Amniotic stem cell (primary cell): ENCODE measurements at places on chromosomes 12 and 14.

- DNase-seq, result no peak
These were observed 13.9 kb downstream of the RTL1 start for GRCh38 chr14:100889641-100890040.

DNA sequence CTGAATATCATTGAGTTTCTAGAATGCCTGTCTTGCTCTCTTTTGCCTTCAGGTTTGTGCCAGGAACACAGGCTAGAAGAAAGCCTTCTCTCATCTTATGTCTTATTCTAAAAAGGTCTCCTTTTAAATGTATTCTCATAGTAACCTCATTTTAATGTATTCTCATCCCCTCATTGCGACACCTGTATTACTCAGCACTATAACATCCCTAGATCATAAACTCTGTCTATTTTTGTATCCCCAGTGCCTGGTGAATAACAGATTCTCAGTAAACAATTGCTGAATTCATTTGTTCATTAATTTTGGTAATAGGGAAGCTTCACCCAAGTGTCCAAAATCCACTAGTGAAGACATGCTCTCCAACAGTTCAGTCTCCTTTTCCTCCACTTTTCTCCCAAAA is 8.8 kb upstream of the LRRK2 start:
- DNase-seq, result no peak

DNA sequence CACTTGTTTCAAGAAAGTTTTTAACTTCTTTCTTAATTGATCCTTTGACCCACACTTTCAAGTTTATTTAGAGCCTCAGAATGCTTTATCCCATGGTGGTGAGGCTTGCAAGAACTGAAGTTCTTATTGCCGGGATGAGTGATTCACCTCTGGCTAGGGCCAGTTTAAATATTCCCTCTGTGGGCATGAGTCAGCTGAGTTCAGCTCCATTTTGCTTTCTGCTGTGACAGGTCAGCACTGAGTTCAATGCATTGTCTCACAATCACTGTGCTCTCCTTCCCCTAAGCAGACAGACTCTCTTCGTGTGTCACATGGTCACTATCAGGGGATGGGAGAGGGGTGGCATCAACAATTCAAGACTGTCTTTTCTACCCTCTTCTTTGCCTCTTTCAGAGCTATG is 514.6 kb upstream of the FBXO33 start:
- DNase-seq, result no peak

DNA sequence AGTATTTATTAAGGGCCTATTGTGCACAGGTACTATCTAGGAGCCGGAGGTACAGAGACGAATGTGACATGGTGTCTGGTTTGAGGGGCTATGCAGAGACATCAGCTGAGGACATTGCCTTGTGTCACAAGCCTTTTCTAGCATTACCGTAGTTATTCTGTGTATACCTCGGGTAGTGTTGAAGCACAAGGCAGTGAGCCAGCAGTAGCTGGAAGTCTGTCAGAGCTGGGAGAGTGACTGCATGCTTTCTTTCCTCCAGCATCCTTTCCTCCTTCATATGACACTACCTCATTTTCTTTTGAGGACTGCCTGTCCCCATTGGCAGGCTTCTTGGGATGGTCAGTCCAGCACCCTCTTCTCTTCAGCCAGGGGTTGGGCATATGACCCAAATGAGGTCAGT is 77.0 kb downstream of the POLR3B start:
- DNase-seq, result no peak

DNA sequence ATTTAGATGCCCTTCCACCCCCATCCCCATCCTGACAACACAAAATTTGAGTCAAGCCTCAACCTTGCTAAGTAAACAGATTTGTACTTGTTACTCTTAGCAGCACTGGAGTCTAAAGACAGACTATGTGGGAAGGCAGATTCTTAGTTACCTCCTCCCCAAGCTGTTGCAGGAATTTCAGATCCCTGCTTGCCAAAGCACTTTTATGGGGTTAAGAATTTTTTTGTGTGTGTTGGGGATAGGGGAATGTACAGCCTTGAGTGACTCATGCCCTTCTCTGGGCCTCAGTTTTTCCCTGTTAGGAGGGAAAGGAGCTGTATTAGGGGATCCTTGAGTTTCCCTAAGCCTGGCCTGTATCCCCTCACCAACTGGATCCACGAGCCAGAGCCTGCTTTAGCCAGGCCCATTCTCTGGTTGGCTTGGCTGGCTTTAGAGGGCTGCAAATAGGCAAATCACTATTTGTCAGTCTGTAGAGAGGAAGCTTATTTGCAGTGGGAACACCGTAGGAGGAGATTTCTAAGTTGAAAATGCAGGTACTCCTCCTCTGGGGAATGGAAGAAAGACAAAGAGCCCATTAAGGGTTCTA is 27.7 kb upstream of the RNU6-8 start:
- DNase-seq, result no peak

GRCh38 chr12:24806386-24806785 is 142.5 kb downstream of the BCAT1 start:
- DNase-seq, result no peak

GRCh38 chr14:56150645-56151345 is 32.6 kb downstream of the PELI2 start:
- no peak for DNase-seq

DNA sequence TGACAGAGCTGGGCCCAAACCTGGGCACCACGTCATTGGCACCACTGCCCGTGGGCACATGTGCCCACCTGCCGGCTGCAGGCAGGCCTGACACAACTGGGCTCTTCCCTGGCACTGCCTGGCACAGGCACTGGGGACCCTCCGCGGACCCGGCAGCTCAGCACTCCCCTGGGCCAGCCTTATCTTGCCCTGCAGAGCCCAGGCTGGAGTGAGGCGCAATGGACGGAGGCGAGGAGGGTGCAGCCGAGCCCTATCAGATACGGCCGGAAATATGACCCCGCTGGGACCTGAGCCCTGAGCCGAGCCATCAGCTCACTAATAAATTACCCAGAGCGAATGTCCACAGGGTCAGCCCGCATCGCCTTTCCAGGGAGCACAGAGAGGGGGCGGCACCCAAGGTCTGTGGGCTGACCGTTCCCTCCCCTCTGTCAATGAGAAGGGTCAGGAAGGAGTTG is 1.7 kb upstream of the C14orf180 start:
- DNase-seq, result no peak

- DNase-seq, result no peak
These were observed 38.2 kb upstream of the SNX6 start for GRCh38 chr14:34668111-34668510.

DNA sequence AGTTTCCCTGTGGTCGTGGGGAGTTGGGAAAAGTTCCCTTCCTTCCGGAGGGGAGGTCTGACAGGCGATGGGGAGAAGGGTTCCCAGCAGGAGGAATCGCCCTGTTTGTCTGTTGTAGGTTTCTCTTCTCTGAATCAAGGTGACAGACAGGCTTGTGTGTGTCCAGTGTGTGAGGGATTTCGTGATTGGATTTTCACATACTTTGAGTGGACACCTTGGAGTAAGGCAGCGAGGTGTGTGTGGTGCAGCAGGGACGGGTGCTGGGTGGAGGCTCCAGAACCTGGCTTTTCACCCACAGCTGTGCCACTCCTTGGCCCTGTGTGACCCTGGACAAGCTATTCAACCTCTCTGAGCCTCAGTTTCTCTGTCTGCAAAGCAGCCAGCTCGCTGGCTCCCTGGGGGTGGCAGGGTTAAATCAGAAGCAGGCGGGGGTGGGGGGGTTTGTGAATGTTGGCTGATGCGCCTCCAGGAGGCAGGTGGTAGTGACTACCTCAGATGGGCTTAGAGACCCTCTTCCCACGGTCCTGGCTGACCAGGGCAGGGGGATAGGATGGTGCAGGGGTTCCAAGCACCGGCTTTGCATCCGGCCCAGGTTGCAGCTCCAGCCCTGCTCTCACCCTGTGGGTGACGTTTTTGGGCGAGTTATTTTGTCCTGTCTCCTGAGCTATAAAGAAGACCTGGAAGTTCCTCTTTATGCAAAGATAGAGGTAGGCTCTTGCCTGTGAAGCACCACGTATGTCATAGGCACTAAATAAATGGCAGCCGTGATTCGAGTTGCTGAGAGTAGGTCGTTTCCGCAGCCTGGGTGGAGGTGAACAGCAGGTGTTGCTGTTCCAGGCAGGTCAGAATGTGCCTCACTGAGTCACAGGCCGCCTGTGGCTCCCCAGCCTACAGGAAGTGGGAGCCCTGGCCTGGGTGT is 679 bp downstream of the BDKRB2 start:
- DNase-seq, result no peak

- peak; percentile 38 for DNase-seq
These were observed 35.7 kb downstream of the MRPL42 start for GRCh38 chr12:93502802-93503623.
